NCI-H1694 treated with DMSO at 0.1 percent for 48 hours (cell line): ENCODE measurements at places on chromosomes 7 and 10.

- no peak for DNase-seq
Measured at GRCh38 chr10:94035982-94036765, 42.4 kb downstream of the PLCE1 start.

GRCh38 chr7:148708026-148708885 is 9.6 kb downstream of the CUL1 start:
- no peak for DNase-seq

DNA sequence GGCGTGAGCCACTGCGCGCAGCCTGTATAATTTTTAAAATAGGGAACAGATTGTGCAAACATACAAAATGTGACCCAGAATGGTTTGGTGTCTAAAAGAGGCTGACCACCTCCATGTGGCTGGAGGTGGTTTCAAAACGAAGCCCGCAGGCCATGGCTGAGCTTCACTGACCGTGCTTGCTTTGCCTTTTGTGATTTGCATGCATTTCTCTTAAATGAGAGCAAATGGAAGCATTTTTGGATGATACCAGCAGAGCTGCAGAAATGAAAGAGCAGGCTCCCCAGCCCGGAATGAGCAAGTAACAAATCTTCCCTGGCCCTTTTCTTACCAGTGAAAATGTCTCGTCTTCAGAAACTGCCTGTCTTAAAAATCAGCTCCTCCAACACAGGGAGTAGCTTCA is 239.9 kb downstream of the CAMK1D start:
- no peak for DNase-seq

- DNase-seq: no peak
Measured at GRCh38 chr7:14821757-14822480, 80.6 kb downstream of the DGKB start.

- DNase-seq: peak; percentile 79
Measured at GRCh38 chr7:74606101-74606908, 51.2 kb upstream of the GTF2I start.

- DNase-seq: no peak
Measured at GRCh38 chr10:13165177-13165576, 3.8 kb downstream of the MCM10 start.

DNA sequence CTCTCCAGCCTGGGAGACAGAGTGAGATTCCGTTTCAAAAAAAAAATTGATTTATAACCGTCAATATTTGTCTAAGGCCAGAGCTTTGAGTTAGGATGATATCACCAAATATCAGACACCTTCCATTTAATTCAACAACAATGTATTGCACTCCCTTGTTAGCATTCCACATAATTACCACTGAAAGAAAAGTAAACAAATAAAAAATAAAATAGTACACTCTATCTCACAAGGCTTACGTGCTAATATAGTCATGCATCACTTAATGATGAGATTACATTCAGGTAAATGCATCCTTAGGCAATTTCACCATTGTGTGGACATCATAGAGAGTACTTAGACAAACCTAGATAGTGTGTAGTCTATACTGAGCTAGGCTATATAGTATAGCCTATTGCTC is 127.6 kb upstream of the RHOBTB1 start:
- DNase-seq: no peak

GRCh38 chr7:109616551-109617069 is 1046.9 kb downstream of the DNAJB9 start:
- no peak for DNase-seq

DNA sequence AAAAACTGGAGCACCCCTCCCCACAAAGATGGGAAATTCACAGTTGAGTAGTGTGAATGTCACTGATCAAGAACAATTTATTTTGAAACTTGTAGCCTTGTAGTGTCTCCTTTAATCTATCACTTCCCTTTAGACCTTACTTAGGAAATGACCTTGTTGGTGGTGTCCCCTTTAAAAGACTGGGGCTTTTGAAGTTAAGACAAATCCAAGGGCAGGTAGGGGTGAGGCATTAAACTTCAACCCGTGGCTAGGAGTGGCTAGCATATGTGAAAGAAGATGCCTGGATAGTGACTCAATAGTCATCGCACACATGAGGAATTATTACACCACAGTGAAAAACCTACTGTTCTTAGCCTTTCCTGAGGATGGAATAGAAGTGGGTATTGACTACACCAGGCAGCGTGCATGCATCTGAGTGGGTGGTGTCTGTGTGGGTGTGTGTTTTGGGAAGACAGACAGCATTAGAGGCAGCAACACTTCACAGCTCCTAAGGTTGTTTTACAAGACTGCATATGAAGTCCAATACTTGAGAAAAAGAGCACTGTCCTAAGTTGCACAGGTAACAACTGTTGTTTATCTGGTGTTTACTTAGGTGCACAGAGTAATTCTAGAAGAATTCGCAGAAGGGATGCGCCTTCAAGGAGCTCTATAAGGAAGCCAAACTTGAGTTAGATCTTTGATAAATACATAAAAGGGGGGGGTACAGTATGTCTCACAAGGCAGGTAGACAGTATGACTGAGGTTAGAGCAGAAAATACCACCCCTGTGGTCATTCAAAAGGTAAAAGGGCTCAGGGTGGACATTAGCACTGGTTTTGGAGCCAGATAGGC is 32.9 kb downstream of the ABLIM1 start:
- DNase-seq: no peak

DNA sequence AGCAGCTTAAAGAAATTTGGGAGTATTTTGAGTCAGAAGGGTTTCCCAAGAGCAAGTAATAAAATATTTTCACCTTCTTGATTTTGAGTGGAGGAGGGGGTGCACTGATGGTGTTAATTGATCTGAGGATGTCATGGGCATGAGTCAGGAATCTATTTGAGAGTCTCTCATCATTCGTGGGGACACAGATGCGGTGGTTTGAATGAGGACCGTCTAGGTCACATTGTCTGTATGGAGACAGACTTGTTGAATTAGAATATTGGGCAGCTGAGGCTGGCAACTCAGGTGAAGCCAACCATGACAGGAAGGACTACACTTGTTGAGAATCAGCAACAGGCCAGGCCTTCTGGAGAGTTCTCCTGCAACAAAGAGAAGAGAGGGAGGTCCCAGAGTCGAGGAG is 127.0 kb downstream of the INSYN2A start:
- no peak for DNase-seq

- DNase-seq: peak; percentile 96
Measured at GRCh38 chr10:109475711-109476421, 447.4 kb downstream of the XPNPEP1 start.

- DNase-seq: no peak
Measured at GRCh38 chr7:148882841-148883265, 1.2 kb downstream of the EZH2 start.

GRCh38 chr7:1458683-1459511 is at the start of gene MICALL2:
Gene MICALL2 (minus strand): TSS chr7:1459470. CDS start chr7:1459326, 144 bp downstream.
- DNase-seq: no peak

- peak; percentile 95 for DNase-seq
Measured at GRCh38 chr7:26078437-26079336, 73.3 kb upstream of the NFE2L3 start.

GRCh38 chr7:129986600-129986999 is 33.8 kb upstream of the UBE2H start:
- DNase-seq: no peak

DNA sequence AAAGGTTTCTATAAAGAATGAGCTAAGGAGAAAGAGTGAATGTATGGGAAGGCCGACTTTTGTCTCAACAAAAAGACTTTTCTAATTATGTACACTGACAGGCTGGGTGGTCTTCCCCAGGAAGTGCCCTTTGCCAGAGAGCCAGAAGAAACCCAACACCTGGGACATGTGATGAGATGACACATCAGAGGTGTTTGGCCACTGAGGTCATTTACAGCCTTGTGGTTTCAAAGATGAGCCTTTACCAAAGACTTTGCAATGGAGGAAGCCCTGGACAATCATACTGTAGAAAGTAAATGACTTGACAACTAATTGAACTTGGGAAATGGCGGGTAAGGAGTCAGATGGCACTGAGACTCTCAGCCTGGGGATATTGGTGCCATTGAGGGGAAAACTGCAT is 3.4 kb upstream of the NRG3 start:
- no peak for DNase-seq

GRCh38 chr7:80428161-80429054 is 83.5 kb downstream of the GNAT3 start:
- peak; percentile 14 for DNase-seq

DNA sequence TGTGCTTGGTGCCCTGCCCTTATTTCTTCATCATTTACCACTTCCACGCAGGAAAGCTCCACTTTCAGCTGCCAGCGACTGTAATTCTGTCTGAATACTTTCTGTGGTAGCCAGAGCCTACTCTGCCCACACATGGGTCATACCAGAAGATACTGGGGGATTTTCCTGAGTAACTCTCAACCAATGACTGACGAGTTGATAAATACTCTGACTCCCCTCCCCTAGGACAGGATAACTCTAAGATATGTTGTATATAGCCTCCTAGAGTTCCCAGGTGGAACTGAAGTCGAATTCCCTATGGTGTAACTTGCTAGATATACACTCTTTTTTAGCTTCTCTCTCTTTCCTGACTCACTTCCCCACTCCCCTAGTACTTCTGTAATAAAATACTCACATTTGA is 29.8 kb downstream of the SEM1 start:
- no peak for DNase-seq

- no peak for DNase-seq
Measured at GRCh38 chr10:74976565-74976964, 134.9 kb upstream of the SAMD8 start.

GRCh38 chr7:73963252-73963822 is 64.6 kb upstream of the ELN start:
- DNase-seq: no peak

GRCh38 chr7:31254926-31255325 is 85.6 kb downstream of the NEUROD6 start:
- DNase-seq: no peak

DNA sequence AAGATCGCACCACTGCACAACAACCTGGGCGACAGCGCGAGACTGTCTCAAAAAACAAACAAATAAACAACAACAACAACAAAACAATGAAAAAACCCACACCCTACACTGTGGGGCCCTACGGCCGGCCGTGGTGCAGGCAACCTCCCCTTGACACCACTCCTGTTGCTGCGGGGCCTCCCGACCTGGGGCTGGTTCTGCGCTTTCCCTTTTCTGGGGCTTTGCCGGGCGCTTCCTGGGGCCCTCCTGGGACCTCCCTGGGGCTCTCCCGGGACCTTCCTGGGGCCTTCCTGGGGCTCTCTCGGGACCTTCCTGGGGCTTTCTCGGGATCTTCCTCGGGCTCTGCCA is 46.6 kb downstream of the INSIG1 start:
- no peak for DNase-seq

DNA sequence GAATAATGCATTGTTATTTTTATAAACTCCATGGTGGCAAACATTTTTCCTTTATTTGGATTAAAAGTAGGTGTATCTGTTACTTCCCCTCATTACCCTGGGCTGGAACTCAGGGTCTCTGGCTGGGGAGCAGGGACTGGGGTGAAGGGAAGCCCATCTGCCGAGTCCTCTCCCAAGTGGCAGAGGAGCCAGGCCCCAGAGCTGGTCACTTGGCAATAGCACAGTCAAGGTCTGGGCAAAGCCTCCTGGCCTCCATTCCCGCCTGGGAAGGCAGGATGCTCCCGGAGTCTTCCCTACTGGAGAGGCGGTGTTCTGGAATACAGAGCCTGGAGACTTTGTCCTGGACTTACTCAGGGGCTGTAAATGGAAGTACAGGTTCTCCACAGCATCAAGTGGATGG is 76.2 kb downstream of the CDH23 start:
- DNase-seq: no peak

DNA sequence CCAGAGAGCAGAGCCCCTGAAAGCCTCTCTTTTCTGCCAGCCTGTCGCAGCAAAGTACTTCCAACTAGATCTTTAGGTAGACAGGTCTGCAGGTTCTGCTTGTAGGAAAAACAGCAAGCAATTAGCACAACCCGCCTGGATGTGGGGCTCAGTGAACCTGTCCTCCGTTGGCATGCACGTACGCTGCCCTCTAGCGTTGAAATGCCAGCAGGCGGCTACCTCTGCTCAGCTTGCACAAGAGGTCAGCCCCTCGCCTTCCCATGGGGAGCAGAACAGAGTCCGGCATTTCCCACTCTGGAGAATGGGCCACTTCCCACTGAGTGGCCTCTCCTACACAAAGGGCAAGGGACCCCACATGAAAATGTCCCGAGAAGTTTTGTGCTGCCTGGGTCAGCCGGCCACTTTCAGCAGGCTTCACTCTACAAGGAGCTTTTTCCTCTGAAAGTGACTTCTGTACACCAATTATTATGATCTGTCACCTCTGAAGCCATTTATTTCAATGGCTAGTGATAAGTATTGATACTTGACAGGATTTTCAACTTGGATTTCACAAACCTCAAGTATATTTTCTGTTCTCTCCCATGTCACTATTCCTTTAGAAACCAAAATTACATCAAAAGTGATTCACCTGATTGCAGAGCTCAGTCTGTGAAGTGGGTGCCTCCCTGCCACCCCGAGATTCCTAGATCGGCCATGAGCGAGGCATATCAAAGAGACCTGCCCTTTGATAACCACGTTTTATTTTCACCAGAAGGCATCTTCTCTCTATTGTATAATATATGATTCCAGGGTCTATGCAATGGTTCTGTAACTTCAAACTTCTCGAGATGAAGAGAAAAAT is 56.7 kb downstream of the JCAD start:
- peak; percentile 40 for DNase-seq

DNA sequence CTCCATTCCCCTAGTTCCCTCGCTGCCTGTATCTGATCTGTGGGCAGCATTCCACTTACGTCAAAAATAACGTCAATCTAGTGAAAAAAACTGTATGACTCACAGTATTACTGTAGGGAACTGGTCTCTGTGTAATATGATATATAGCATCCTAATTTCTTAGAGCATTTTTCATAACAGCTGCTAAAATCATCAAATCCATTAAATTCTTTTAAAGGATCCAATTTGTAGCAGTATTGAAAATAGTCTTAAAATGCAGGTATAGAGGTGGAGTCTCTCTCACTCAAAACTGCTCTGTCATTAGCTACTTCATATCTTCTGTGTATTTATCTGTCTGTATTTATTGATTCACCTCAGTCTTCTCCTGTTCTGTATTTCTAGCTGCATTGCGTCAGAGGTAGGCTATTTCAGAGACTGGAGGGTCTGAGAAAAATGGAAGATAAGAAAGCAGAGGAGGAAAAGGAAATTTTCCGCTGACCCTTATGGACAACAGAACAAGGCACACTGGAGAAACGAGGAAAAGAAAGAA is 59.9 kb downstream of the PON1 start:
- no peak for DNase-seq

DNA sequence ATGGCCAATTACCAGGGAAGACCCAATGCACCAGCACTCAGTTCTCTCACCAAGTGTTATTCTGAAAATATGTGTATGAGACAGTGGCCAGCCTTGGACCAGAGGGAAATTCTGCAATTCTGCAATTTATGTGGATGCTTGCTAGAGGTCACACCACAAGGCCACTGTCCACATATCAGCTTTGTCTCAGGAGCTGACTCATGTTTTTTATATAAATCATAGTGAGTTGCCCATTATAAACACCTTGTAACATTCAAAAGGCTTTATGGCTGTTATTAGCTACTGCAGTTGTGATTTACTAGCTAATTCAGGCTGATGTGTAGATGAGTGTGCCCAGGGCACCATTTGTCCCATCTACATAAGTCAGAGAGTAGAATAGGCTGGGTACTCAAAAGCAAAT is 649.0 kb downstream of the LRMDA start:
- DNase-seq: no peak

DNA sequence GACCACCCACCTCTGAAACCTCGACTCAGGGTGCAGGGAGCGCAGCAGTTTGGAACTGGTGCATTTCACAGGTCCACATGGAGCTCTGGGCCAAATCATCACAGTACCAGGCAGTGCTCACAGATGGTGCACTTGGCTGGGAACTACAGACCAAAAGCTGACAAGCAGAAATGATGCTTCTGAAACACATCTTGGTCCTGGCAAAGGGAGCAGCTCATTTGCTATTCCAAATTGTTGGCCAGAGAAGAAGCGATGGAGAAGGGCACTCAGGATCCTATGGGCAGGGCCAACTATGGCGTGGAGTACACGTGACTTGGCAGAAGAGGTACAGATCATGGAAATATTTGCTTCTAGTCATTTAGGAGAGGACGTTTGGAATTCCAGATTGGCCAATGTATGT is 383.9 kb downstream of the CALN1 start:
- DNase-seq: no peak
